ENCODE measurements at places on chromosomes 7 and 10. TPM values are rescaled to one million over a fixed set of nuclear protein-coding genes. Genes with fewer than 3 reads are reported as not detected.

Gene BMPR1A
- 120 TPM for total RNA-seq

Gene BHLHA15
- not detected for total RNA-seq

Gene ARMC3
- not detected for total RNA-seq

Gene IQUB
- total RNA-seq: 0.39 TPM

Gene CLDN3
- not detected for total RNA-seq

Gene SYT15B
- total RNA-seq: 2.7 TPM

Gene AKR1C4
- total RNA-seq: not detected

Gene ITGB1
- total RNA-seq: 1,426 TPM

Gene INSYN2A
- total RNA-seq: not detected

Gene SEPHS1
- 37.8 TPM for total RNA-seq

Gene SOSTDC1
- not detected for total RNA-seq

Gene ANKRD61
- not detected for total RNA-seq

Gene PROSER2
- 8.0 TPM for total RNA-seq

Gene SPDYE11
- total RNA-seq: not detected
